RPMI8226 (cell line): ENCODE measurements at places on chromosomes 1 and 21.

GRCh38 chr21:34595457-34595856 lies 19.5 kb downstream of the RCAN1 start:
- DNase-seq, result no peak

DNA sequence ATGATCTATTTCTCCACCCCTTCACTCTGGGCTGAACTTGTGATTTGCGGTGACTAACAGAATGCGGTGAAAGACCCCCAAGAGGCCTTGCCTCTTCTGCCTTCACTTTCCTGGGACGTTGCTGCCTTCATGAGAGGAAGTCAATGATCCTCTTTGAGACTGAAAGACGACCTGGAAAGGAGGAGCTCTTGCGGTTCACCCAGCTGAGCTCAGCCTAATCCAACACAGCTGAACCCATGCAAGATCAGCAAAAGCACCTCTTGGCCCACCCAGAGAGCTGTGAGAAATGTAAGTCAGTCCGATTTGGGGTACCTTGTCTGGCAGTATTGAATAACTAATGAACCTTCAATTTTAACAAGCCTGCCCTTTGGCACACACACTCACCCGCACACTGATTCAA lies 767.4 kb upstream of the TPTE start:
- DNase-seq, result no peak

DNA sequence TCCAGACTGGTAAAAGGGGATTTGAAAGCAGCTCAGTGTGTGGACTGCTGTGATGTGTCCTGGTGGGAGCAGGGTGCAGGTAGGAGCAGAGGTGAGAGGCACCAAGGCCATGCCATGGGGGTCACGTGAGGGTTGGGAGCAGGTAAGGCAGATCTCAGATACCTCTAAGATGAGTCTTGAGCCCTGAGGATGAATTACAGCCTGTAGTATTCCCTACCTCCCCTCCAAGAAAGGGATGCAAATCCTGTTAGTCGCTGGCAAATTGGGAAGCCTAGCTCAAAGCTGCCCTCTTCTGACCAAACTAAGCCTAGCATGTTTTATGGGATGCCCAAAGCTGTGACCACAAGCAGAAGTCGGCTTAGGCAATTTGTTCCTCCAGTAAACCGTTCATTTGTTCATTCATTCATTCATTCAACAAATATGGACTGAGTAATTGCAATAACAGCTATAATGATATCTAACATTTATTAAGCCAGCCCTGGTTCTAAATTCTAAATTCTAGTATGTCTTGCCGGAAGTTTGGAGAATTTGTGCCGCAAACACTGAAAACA lies 3.9 kb upstream of the NUAK2 start:
- DNase-seq, result peak; percentile 61

DNA sequence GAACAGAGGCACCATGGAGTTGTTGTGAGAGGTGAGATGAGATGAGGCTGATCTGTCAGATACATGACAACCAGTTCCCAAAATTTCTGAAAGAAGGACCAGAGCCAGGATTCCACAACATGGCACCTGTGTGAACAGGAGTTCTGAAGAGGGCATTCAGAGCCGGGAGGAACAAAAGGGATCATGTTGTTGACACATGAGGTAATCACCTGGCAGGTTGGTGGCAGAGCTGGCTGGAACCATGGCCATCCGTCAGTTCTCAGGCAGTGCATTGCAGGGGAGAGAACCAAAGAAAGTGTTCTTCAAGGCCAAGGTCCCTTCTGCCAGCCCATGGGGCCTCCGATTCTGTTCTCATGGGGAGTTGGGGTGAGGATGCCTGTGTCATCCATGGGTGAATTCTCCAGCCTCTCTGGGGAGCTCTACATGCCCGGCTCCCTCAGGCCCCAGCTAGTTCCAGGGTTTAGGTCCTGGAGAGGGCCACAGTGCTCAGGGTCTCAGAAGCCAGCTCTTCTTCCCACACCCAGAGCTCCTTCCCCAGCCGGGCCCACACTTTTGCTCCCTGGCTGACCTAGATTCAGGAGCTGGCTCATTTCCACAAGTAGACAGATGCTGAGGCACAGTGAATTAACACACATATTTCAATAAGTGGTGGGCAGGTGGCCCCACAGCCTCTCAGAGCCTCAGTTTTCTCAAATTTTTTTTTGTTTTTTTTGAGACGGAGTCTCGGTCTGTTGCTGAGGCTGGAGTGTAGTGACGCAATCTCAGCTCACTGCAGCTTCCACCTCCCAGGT lies 49.1 kb upstream of the CTPS1 start:
- DNase-seq, result no peak

GRCh38 chr1:243979396-243979795 lies 71.7 kb upstream of the ZBTB18 start:
- no peak for DNase-seq

- DNase-seq, result no peak
Observed at GRCh38 chr1:216416488-216416887, 6.8 kb downstream of the USH2A start.

- DNase-seq, result no peak
Observed at GRCh38 chr21:31213787-31214186, 130.3 kb downstream of the TIAM1 start.

DNA sequence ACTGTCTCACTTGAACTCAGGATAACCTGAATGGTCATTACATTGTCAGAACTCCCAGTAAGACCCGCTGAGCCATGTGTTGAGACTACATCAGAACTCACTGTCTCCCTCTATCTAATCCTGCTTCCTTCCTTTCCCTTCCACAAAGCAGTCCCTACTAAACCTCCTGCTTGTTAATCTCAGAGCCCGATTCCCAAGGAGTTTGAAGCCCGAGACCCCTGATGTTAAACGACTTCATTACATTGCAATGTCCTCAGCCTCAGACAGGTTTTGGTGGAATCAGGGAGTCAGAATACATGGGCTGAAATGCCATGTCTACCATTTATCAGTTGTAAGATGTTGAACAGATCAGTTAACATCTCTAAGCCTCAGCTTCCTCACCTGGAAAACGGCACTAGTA lies 682.4 kb downstream of the ADGRL2 start:
- DNase-seq, result no peak

DNA sequence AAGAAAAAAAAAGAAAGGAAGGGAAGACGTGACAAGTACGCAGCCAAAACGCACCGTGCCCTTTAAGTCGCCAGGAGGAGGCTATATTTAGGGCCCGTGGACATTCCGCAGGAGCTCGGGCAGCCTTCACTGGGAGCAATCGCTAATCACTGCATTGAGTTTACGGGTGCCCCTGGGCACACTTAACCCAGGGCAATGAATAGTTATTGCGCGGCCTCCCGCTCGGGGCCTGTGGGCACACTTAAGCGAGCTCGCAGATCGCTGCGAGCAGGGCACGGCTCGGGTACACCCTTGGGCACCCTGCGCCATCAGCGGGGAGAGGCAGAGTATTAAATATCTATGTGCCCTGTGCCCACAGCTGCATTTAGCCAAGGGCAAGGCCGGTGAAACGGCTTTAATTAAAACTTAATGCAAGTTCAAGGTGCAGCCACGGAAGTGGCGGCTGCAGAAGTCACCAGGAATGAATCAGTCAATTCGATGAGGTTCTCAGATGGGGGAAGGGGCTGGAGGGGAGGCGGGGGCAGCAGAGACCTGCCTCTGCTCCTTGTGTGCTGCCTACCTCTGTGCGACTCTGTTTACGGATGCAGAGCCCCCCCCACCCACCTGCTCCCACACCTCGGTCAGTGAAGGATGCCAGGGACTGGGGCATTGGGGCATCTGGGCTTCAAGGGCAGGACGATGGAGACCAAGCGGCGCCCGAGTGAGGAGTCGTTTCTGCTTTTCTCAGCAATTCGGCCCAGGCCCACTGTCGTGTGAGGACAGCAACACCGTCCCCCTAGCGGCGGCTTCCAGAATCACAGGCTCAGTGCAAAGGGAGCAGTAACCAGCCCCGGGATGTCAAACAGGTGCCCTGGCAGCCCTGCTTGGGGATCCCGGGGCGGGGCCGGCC lies 51.8 kb upstream of the TARDBP start:
- DNase-seq, result peak; percentile 96

- no peak for DNase-seq
Observed at GRCh38 chr1:234572966-234573365, 37.0 kb downstream of the IRF2BP2 start.

DNA sequence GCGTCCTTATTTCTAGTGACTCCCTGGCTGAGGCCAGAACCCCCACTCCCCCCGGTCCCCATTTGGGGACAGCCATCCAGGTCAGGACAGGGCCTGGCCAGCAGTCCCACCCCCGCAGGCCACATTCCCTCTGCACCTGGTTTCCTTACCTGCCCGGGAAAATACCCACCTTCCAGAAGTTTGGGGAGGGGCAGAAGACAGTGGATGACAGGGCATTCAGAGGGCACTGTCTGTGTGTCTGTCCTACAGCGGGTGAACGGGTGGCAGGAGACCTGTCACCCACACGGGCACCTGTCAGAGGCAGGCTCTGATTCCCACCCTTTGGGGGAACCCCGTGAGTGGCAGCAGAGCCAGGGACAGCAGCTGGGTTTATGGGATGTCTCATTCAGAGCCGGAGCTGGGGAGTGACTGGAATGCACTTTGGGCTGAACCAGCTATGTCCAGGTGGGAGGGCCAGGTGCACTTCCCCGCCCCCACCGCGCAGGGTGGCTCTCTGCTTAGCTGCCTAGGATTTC lies 2.0 kb downstream of the ARHGEF16 start:
- DNase-seq, result no peak

DNA sequence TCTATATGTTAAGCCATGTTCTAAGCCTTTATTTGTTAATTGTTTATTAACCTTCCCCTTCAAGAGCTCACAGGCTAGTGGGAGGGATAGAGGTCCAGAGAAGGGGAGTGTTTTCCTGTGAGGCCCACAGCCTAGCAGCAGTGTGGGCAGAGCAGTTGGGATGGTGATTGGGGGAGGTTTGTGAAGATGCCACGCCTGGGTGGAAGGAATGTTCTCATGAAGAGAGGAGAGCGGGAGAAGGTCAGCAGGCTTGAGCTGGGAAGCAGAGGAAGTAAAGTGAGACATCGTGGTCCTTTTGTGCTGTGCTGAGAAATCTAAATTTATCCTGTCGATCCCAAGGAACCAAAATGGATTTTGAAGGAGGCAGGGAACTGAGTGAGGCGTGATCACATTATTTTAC lies 42.6 kb downstream of the TRAPPC10 start:
- DNase-seq, result no peak

- no peak for DNase-seq
Observed at GRCh38 chr1:59436637-59437036, 139.7 kb downstream of the FGGY start.

DNA sequence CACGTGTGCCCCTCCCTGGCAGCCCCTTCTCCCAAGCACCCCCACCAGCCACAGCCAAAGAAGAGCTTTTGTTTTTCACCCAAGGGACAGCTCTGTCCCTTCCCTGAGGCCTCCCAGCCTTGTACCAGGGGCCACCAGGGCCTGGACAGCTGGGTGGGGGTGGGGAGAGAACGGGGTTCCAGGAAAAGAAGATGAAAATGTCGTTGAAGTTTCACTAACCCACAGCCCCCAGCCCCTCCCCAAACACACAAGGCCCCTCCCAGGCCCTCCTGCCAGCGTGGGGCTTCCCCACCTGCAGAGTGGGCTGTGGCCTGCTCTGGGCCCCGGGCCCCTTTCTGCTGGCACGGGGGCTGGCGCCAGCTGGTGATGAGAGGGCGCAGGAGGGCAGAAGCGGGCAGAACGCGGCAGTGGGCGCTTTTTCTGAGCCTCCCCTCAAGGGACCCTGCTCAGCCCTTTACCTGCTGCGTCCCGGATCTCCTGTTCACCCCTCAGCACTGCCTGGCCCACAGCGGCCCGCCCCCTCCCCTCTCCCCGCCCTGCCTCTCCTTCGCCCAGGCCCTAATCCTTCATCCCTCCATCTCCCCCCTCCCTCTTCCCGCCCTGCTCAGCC lies 5.5 kb upstream of the ANKRD65 start:
- no peak for DNase-seq

GRCh38 chr1:187121661-187122060 lies 292.9 kb downstream of the PLA2G4A start:
- no peak for DNase-seq

GRCh38 chr21:34018185-34018584 lies 55.2 kb upstream of the MRPS6 start:
- peak; percentile 48 for DNase-seq

DNA sequence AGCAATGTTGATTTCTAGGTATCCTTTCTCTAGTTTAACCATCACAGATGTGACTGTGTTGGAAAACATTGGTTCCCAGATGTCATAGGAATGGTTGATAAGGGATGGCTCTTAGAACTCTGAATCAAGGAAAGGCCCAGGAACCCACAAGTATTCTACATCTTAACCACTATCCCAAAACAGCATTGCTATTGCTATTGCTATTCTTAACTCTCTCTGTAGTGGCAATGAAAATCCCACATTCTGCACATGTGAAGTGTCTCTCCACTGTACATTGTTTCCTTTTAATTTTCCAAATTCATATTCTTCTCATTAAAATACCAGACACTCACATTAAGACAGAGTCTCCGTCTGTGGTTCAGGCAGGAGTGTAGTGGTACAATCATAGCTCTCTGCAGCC lies 420.4 kb upstream of the RUNX1 start:
- DNase-seq, result no peak

GRCh38 chr1:19113697-19114092 lies 96.4 kb downstream of the UBR4 start:
- DNase-seq, result peak; percentile 58

DNA sequence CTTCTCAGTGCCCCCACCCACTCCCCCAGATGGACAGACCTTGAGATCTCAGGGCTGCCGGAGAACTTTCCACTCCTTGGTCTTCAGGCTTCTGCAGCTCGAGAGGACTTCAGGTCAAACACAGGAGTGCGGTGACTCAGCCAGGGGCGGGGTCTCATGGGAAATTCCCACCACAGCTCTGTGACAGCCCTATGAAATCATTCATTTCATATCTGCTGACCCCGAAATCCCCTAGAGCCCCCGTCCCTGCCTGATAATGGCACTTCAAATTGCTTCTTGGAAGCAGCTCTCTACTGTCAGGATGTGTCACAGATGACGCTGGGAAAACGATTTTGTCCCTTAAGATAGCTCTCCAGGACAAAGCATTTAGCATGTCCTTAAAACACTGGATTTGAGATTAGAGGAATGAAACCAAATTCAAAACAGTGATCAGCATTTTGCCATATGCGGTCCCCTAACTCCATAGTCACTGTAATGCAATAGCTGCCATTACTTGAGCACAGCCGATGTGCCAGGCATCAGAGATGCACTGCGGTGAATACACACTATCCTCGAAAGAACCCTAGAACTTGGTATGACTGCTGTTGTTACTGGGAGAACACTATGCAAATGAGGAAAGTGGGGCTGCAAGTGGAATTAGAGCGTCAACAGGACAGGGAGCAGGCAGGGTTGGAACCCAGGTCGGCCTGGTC lies at the start of gene TNFRSF9:
Gene TNFRSF9, minus strand, starts transcription at position 95 of the 692 bp plus-strand sequence. CDS start 845 bp downstream, outside the sequence.
- DNase-seq, result no peak

GRCh38 chr1:18575620-18576019 lies 55.0 kb upstream of the PAX7 start:
- DNase-seq, result peak; percentile 61

- DNase-seq, result no peak
Observed at GRCh38 chr1:66931590-66931989, 6.8 kb downstream of the MIER1 start.

GRCh38 chr1:217139513-217139912 lies 416.3 kb upstream of the ESRRG start:
- no peak for DNase-seq

GRCh38 chr21:41680444-41681347 lies 86.2 kb downstream of the RIPK4 start:
- no peak for DNase-seq

GRCh38 chr1:154911691-154912550 lies 24.6 kb downstream of the PMVK start:
- DNase-seq, result no peak
